PC-9 (cell line): ENCODE measurements at places on chromosomes 1 and 21. TPM values are rescaled to one million over a fixed set of nuclear protein-coding genes. Genes with fewer than 3 reads are reported as not detected.

GRCh38 chr1:9426291-9426711 lies 113.0 kb upstream of the SLC25A33 start:
- no peak for DNase-seq

- no peak for DNase-seq
Observed at GRCh38 chr1:228283043-228283371, 75.2 kb downstream of the OBSCN start.

GRCh38 chr1:155003766-155004351 lies 1.3 kb downstream of the ZBTB7B start:
- DNase-seq, result no peak

Gene KPRP
- total RNA-seq, result not detected in 2 replicates

GRCh38 chr1:38992412-38993111 lies 1.5 kb downstream of the AKIRIN1 start:
- no peak for DNase-seq

Gene LRRC38
- total RNA-seq, result not detected in 2 replicates

DNA sequence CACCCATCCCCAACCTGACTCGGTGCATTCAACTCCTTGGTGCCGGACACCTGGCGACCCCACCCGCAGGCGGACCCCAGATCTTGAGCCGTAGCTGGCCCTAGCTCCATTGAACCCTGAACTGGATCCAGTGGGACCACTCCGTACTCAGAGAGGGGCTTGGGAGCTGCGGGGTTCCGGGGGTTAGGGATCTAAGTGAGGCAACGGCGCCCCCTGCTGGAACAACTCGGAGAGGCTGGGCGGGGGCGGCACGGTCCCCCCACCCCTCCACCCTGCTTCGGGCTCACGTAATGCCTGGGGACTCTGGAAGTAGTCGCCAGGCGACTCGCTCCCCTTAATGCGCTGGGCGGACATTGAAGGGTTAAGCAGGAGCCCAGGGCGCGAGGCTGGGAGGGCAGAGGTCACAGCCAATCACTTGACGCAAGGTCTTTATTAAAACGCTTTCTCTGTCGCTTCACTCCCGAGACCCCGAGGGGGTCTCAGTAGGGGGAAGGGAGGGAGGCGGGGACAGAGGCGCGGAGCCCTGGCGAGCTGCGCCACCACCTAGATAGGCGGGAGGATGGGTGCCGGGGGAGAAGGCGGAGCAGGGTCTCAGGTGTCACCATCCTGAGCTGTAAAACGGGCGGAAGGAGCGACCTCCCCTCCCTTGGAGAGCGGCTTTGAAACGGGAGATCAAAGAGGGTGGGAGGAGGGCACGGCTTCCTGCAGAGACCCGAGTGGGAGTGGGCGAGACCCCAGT lies 704 bp upstream of the CRABP2 start:
- no peak for DNase-seq

DNA sequence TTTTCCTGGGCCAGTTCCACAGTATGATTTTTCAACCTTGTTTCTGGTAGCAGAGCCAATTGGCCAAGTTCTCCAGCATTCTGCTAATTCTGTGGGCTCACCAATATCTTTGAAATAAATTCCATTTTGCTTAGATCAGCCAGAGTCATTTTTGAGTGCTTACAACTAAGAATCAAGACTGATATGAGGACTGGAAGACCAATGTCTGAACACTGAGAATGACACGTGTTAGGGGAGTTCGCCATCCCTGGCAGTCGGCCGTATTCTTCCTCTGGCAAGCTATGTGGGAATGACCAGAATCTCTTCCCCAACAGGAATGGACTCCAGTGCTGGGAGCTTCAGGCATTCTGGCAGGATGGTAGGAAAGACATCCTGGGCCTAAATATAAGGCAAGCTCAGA lies 4.9 kb upstream of the TENT5C start:
- no peak for DNase-seq

Gene AMPD1
- total RNA-seq, result not detected in 2 replicates

GRCh38 chr1:184966989-184967388 lies 7.3 kb downstream of the NIBAN1 start:
- DNase-seq, result no peak
